ENCODE measurements at places on chromosomes 1 and 21.

- DNase-seq = no peak
Observed at GRCh38 chr1:8249838-8250237, 68.1 kb upstream of the SLC45A1 start.

DNA sequence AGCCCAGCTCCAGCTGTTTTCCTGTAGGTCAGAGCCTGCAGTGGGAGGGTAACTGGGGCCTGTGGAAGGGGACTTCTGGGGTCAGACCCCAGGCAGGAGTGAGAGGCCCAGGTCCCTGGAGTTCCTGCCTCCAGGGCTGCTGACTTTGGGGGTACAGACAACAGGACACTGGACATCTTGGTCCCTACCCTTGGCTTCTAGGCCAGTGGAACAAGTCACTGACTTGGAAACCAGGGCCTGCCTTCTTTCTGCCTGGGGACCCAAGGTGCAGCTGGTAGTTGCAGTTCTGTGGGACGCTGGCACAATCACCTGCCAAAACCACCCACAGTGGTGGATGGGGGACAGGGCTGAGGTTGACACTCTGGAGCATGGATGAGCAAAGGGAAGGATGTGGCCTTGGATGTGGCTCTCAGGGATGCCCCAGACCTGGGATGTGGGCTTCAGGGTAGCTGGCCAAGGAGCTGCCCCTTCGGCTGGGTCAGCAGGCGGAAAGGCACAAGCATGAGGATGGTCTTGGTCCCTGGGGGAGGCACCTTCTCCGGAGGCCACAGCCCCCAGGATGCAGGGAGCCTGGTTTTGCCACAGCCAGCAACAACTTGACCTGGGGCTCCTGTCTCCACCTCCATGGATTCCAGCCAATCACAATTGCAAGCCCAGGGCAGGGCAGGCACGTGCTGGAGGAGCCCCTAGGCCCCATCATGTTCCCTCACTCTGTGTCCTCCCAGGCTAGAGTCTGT is 5.8 kb downstream of the JMJD4 start:
- no peak for DNase-seq

GRCh38 chr21:15441060-15441493 is 288.7 kb upstream of the USP25 start:
- no peak for DNase-seq

DNA sequence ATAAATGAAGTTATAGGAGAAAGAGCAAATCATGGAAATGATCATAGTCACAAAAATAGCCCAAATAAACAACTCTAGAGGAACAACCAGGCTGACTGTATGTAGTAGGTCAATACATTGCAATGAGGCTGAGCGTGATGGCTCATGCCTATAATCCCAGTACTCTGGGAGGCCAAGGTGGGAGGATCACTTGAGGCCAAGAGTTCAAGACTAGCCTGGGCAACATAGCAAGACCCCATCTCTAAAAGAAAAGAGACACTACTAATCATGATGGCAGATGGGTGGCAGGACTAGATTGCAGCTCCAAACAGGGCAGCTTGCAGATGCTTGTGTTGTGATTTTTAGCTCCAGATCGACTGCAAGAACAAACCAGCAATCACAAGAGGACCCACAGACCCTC is 27.6 kb downstream of the NDC1 start:
- DNase-seq = no peak

DNA sequence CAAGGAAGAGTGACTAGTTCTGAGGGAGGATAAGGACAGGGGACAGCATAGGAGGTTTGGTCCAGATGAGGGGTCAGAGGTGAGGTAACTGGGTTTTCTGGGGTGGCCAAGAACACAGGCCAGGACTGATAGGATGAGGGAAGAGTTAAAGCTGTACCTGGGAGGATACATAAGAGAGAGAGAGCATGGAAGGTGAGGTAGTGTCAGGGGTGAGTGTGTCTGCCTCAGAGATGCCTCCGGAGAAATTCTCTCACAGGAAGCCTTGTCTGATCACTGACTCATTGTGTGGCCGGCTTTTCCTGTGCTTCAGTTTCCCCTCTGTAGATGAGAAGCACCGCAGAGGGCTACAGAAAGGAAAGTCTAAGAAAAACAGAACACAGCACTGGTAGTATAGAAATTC is 40.2 kb downstream of the FASLG start:
- no peak for DNase-seq
